ENCODE measurements at places on chromosomes 4 and X.

DNA sequence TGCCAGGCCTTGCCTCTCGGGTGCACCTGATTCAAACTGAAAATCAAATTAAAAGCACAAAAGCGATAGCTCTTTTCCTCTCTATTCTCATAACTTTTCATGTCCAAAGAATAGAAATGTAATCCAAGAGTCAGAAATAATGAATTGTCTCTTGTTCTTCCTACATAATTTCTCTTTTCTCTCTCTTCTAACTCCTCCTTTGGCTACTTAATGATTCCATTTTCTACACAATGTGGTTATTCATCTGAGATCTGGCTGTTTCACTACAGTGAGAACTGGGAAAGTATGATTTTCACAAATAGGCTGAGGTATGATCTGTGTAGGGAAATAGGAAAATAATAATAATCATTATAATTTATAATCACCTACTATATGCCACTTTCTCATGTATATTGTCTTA, 703.5 kb downstream of the PDHA2 start:
- DNase-seq: no peak

DNA sequence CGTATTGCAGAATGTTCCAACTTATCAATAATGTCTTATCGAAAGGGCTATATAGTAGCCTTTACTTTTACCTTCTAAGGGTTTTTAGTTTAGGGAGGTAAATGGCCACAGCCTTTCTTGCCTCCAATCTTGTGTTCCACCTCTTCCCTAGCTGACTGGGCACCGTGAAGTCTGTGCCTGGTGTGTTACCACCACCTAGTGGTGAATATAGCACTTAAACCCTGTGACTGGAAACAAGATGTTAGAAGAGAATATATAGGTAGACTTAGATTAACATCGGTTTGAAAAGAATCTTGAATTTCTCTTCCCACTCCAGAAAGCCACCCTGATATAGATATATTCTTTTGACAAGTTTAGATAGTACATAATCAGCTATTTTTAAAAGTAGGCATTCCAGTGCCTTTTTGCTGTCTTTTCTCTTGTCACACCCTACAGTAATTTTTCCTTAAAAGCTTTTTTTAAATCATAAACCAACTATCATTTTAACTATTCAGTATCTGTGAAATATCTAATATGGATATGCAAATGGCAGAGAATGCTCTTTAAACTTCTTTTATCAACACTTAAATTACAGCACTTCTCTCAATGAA, 27.8 kb upstream of the ADH7 start:
- peak; percentile 72 for DNase-seq

DNA sequence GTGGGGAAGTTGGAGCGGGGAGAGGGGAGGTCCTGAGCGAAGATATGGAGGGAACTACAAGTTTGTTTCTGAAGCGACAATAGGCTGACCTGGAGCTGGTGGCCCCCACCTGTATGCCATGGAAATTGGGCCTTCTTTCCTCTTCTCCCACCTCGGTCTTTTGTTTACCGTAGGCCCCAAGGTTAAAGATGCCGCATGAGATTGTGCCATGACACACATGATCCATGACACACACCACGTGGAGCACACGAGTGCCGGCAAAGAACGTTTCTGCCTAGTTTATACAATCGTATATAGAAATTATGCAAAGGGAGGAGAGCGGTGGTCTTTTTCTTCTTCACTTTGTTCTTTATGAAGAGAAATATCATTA, 408 bp downstream of the TMEM33 start:
- peak; percentile 33 for DNase-seq

- no peak for DNase-seq
Observed at GRCh38 chrX:9899640-9900111, 67.5 kb upstream of the CLDN34 start.

- peak; percentile 94 for DNase-seq
Observed at GRCh38 chrX:130024127-130024526, 41.7 kb downstream of the BCORL1 start.

- DNase-seq: peak; percentile 33
Observed at GRCh38 chr4:16443504-16444088, 217.3 kb upstream of the TAPT1 start.

DNA sequence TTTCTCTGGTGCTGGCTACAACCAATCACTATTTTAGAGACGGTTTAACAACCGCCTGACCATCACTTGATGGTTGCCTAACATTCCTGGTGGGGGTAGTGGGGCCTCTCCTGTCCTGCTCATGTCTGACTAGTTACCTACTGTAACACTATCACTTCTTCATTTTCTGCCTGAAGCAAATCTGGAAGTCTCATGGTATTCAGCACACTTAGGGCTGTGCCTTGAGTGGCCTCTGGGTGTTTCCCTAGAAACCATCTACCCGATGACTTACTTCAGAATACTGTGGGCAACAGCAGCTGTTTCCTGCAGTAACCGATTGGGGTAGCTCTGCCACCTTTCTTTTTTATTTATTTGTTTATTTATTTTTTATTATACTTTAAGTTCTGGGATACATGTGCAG, 880.1 kb upstream of the INTU start:
- no peak for DNase-seq

GRCh38 chr4:13920111-13920875, 292.8 kb upstream of the BOD1L1 start:
- no peak for DNase-seq

DNA sequence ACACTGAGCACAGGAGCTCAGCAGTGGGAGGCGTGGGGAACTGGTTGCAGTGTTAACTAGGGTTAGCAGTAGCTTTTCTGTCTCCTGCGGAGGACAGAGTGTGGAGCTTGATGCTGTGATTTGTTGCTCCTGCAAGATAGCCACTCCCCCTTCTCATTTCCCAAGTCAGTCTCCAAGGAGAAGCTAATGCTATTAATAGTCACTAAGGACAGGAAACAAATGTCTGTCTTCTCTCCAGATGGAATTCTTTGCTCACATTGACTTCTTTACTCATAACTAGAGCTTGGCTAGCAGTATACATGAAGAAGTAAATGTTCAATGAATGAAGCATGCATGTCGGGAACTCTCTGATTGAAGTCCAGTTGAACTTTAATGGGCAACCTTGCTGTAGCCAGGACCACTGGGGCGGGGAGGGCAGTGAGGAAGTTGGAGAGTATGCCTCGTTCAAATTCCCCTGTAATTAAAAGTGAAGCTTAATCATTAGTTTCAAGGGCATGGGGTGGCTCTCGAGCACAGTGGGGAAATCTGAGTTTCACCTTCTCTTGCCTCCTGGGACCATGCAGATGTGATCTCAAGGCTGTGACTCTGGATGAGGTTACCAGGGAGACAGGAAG, 156.6 kb upstream of the SCML1 start:
- DNase-seq: no peak

DNA sequence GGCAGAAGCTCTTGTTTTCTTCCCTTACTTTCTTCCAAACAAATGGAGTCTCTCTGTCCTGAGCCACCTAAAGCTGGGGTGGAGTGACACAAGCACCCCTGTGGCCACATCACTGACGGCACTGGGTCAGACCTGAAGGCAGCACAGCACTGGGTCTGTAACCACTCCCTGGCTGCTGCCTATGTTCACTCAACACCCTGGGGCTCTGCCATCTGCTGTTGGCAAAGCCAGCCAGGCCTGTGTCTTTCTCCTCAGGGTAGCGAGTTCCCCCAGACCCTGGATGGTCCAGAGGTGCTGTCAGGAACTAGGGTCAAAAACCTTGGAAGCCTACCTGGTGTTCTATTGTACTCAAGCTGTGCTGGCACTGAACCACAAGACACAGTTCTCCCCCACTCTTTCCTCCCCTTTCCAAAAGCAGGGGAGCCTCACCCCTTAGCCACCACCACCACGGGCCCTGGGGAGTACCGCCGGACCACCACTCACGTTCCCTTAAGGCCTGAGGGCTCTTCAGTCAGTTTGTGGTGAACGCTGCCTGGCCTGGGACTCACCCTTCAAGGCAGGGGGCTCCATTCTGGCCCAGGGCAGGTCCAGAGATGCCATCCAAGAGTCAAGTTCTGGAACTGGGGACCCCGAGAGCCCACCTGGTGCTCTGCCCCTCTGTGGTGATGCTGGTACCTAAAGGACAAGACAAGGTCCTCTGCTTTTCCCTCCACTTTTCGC, 31.5 kb downstream of the TMEM271 start:
- DNase-seq: no peak

- DNase-seq: no peak
Observed at GRCh38 chrX:97616883-97617530, 733.3 kb downstream of the RPA4 start.

DNA sequence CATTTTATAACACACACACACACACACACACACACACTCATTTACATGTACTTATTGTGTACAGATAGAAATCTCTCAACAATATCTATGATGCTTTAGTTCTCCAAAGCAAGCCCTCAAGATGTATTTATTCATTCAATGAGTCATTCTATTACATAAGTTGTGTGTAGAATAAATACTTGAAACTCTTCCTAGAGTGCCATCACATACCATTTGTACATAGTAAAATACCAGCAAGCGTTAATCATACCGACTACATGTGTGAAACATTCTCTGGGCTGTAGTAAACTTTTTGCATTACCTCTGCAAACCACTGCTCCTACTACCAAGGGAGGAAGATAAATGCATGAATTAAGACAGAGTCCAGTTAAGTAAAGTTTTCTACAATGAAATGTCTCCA, 70.9 kb downstream of the EPHA5 start:
- DNase-seq: no peak

DNA sequence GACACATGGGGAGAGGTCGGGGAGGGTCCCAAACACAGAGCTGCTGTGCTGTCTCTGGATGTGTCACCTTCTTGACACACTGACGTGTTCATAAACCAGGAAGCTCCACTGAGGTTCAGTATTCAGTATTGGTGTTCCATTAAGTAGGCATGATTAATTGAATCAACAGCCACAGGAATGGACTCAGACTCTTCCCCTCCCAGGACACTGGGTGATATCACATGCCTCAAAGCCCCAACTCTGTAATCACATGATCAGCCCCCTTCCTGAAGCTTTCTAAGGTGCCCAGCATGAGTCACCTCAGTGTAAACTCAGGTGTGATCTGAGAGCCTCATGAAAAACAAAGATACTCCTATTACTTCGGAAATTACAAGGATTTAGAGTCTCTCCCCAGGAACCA, 21.1 kb upstream of the HNRNPD start:
- DNase-seq: no peak

GRCh38 chrX:101605728-101606127, 12.1 kb downstream of the ARMCX6 start:
- DNase-seq: no peak

DNA sequence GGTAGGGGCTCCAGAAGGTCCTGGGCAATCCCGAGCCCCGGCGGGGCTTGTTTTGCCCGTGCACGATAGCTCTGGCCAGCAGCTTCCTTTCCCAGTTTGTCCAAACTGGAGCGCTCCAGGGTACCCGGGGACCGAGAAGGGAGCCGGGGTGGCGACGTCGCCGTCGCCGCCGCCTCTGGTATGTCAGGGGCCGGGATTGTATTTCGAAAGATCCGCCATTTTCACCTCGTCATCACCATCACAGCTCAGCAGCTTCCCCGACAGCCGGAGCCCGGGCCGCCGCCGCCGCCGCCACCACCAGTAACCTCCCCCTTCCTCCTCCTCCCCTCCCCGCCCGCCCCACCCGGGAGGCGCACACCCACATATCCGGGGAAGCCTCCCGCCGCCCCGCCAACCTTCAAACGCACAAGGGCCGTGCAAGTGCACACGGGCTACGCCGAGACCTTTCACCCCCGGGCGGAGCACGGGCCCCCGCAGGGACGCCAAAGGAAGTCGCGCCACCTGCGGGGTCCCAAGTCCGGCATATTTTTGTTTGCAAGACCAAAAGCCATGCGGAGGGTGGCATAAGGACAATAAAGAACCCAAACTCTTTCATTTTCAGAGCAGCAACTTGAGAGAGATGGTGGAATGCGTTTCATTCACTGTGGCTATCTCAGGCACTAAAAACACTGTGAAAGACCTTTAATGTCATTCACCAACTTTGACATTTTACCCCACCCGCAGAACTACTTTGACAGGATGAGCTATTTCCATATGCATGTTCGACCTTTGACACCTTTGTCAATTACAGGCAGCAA, at the start of gene LIN54:
LIN54 (minus strand) TSS at position 302 of the 797 bp plus-strand sequence. CDS start 25,979 bp downstream, outside the sequence.
- DNase-seq: peak; percentile 74

GRCh38 chr4:140092094-140092851, 61.7 kb downstream of the MAML3 start:
- DNase-seq: no peak

DNA sequence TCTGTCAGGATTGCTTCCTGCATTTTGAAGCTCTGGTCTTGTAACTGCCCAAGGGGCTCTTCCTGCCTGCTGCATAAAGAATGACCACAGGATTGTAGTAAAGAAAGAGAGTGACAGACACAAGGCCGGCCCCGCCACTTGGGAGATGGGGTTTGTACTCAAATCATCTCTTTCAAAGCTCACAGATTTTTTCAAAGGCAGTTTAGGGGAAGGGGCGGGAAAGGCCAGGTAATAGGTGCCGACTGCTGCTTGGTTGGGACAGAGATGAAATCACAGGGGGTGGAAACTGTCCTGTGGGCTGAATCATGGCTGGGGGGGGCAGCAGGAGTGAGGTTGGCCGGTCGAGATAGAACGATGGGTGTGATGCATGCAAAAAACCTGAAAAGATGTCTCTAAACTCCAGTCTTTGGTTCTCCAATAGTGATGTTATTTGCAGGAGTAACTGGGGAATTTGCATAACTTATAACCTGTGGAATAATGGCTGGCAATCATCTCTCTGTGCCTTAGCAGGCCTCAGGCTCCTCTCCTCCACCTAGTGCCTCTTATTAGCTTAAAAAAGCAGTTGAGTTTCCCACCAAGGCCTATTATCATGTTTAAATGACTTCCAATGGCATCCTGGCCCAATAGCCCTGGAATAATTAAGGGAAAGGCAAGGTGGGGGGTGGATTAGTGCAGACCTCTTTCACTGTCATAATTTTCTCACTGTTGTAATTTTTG, 778.4 kb upstream of the FRG1 start:
- DNase-seq: no peak

DNA sequence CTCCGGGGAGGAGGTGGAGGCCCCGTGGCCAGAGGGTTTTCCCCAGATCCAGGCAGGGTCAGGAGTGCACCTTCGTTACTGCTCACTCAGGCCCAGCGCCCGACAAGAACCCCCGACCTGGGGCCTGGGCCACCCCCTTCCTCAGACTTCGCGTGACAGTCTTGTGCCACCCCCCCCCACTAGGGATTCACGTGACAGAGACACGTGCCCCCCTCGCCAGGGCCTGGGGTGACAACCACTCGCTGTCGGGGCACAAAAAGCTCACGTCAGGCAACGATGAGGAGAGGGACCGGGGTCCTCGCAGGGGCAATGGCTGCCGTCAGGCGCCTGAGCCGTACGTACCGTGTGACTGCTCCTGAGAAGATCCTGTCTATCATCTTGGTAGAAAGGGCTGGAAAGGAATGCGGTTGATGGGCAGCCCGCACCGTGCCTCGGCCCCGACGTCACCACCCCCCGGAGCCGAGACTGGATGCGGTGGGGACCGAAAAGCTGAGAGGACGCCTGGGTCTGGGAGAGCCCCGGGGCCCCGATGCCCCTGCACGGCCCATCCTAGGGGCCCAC, 23.0 kb upstream of the GTPBP6 start:
- DNase-seq: no peak

- DNase-seq: no peak
Observed at GRCh38 chrX:46209037-46209436, 336.2 kb downstream of the ZNF674 start.

- no peak for DNase-seq
Observed at GRCh38 chrX:11887175-11887574, 129.1 kb downstream of the MSL3 start.
